CD4-positive, alpha-beta T cell (primary cell): ENCODE measurements at places on chromosomes 6 and 20. TPM values are rescaled to one million over a fixed set of nuclear protein-coding genes. Genes with fewer than 3 reads are reported as not detected.

DNA sequence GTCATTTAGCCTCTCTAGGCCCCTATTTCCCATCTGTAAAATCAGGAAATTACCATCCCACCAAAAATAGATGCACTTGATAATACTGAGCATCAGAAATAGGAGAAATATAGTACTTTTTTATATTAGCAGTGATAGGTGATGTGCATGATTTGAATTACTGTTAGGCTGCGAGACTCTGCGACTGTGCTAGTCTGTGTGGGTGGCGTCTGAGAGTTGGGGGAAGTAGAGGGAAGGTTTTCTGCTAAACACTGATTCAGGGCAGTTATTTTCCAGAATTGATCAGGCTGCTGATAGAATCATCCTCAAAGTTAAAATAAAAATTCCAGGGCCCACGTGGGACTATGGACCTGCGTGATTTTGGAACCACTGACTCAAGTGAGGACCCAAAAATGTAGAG is 60.4 kb upstream of the ARMH2 start:
- no peak for DNase-seq

GRCh38 chr6:28000351-28001045 is 43.5 kb downstream of the OR2B6 start:
- DNase-seq, result no peak

- DNase-seq, result peak; percentile 20
Observed at GRCh38 chr6:139625998-139626975, 251.8 kb upstream of the CITED2 start.

GRCh38 chr20:399182-399707 is 8.9 kb upstream of the RBCK1 start:
- DNase-seq, result no peak

DNA sequence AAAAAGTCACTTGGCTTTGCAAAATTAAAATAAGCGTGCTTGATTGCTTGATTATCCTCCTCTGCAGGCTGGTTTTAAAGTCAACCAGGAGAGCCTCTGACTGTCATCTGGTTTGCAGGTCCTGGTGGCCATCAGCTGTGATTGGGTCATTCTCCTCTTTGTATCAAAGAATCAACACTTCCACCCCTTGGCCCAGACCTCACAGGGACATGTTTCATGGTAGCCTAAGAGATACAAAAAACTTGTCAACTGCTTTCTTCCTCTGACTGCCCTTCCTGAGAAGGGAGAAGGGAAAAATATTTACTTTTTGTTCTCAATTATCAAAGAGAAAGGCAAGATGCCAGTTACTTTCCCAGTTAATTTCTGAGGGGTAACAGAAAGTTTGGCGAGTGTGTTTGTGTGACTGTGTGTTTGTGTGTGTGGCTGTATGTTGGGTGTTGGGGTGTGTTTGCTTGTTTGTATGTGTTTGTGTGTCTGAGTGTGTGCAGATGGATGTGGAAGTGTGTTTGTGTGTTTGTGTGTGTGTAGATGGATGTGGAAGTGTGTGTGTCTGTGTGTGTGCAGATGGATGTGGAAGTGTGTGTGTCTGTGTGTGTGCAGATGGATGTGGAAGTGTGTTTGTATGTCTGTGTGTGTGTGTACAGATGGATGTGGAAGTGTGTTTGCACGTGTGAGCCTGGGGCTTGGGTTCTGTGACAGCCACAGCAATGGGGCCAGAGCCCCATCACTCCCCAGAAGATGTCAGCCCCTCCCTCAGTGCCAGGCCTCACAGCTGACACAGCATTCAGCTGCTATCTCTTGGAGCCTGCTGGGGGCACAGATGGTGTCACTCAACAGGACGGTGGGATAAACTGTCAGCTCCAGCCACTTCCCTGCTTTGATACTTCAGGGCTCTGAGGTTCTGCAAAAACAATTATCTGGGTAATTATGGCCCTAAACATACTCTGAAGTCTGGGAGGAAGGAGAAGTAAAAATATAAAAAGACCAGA is 98.6 kb upstream of the RNF24 start:
- no peak for DNase-seq

DNA sequence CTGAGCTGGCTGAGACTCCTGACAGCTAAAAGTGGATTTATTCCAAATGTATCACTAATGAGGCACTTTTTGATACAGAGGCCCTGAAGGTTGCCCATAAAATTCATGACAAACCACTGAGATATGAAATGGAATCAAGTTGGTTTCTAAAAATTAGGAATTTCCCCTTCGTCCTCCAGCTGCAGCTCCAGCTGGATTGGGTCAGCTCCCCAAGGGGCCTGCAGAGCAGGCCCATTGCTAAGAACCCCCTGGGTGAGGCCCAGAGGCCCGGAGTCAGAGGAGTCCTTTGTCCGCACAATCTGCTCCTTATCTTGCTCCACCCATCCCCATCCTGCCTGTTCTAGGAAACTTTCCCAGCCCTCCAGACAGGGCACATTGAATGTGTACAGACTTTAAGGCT is 163.5 kb upstream of the TOP1 start:
- DNase-seq, result no peak

DNA sequence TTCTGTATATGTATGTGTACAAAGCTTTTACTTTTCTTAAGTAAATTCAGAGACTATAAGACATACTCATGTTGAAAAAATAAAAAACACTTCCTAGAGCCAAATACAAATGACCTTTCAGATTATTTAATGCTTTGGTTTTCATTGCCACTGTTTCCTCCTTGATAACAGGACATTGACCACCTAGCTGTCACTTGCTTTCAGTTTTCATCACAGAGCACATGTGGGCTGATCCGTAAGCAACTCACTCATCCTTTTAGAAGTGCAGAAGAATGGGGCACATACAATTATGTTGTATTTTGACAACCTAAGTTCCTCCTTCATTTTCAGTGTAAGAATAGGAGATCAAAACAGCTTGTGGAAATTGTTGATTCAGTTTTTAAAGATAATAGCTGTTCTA is 6.2 kb downstream of the ZBTB2 start:
- DNase-seq, result peak; percentile 39

GRCh38 chr20:21518292-21518991 is 4.6 kb upstream of the NKX2-2 start:
- no peak for DNase-seq

GRCh38 chr6:168095716-168096250 is 16.8 kb upstream of the FRMD1 start:
- no peak for DNase-seq

DNA sequence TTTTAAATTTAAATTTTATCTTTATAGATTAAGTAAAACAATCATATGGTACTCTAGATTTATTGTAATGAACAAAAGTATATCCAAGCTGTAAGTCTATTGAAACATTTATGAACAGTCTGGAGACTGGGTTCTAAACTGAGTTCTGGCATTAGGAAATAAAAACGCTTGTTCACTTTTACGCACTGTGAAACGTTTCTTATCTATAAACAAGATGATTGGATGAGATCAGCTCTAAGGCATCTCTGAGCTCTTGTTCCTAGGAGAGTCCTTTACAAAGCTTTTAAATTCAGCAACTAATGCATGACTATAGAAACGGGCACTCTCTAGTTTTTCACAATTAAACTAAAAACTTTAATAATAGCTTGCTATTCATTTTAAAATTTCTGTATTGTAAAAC is 6.8 kb downstream of the HUS1B start:
- DNase-seq, result no peak

DNA sequence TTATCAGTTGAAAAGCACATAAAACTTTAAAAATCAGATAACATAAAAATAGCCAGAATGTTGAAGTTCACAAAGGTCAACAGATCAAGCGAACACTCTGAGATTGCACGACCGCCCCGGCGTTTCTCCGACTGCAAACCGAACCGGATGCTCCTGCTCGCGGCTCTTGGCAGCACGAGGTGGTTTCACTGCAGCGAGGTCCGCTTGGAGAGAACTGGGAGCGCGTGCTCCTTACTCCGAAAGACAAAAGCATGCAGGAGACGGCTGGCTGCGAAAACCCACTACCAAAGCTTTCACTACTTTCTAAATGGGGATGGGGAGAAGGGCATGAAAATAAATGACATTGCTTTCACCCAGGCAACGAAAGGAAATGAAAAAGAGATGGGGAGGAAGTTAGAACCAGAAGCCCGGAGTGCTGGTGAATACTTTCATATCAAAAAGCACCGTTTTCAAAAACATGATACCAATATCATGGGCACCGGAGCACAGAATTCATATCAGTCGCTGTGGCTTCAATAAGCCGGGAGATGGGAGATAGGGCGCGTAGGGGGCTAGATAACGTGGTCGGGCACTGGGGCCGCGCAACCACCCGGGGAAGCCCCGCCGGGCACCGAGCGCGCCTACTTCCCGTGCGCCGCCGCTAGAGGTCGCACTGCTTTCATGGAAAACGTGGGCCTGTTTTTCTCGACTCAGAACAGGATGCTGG is 8.3 kb upstream of the ANKRD60 start:
- DNase-seq, result peak; percentile 81

GRCh38 chr6:24910961-24911725 is 24.6 kb downstream of the RIPOR2 start:
- DNase-seq, result peak; percentile 47

- peak; percentile 2 for DNase-seq
Observed at GRCh38 chr20:41170386-41171105, 33.2 kb downstream of the PLCG1 start.

- no peak for DNase-seq
Observed at GRCh38 chr6:3609388-3609787, 142.1 kb downstream of the PXDC1 start.

Gene HLA-DOB
- total RNA-seq, result 2.9 TPM

Gene RAMACL
- 0.52 TPM for total RNA-seq

Gene SLC29A1
- total RNA-seq, result 1.3 TPM

Gene IRF4
- total RNA-seq, result 20.8 TPM

Gene SLPI
- total RNA-seq, result not detected

Gene PERP
- total RNA-seq, result 1.3 TPM

Gene SIM1
- total RNA-seq, result not detected
